NCI-H69 (cell line): ENCODE measurements at places on chromosomes 12 and 14.

GRCh38 chr12:131197490-131197889, 243.8 kb downstream of the ADGRD1 start:
- no peak for DNase-seq

DNA sequence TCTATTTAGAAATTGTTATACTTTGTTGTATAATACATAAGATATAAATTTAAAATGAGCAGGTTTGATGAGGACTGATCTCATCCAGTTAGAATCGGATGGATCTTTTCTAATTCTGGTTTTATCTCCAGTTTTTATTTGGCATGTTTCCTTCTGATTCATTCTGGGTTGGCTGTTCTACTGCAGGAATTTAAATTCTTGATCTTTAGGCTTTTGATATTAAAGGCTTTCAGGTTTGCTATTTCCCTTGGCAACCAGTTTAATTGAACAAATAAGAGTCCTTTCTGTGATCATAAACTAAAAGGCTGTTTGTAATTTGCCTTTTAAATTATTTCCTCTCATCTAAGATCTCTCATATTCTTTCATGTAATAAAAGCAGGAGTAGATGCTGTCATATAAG, 83.4 kb downstream of the PDE6H start:
- no peak for DNase-seq

DNA sequence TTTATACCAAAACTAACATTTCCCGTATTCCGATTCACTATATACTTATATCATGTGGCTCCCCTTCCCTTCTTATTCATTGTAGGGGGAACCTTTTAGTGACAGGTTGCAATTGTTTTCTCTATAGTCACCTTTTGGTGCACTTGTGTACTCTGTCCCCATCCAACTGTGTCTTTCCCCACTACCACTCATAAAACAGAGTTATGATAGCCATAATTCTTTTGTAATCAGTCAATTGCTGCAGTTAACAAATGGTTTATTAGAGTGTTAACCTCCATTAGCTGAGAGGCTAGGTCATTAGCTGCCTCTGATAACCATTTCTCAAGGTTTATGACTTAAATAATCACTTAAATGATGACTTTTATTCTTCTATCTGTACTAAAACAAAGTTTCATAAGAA, 338.1 kb upstream of the SEL1L start:
- DNase-seq: no peak

DNA sequence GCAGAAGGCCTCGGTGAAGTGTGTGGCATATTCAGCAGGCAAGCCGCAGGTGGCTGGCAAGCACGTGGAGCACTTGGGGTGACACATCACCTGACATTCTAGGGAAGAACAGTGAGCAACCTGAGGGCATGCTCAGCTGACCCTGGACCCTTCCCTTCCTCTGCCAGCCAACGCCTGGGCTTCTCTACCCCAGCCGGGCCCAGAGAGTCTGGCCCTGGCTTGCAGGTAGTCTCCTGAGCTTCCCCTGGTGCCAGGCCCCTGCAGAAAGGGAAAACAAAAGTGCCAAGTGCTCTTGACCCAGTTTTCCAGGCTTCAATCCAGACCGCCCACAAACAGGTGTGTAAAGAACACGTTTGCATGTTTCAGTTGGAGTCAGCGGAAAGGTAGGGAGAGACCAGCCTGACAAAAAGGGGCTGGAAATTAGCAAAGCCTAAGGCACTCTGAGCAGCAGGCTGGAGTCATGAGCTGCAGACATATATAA, 45.7 kb downstream of the PRKAB1 start:
- DNase-seq: no peak

DNA sequence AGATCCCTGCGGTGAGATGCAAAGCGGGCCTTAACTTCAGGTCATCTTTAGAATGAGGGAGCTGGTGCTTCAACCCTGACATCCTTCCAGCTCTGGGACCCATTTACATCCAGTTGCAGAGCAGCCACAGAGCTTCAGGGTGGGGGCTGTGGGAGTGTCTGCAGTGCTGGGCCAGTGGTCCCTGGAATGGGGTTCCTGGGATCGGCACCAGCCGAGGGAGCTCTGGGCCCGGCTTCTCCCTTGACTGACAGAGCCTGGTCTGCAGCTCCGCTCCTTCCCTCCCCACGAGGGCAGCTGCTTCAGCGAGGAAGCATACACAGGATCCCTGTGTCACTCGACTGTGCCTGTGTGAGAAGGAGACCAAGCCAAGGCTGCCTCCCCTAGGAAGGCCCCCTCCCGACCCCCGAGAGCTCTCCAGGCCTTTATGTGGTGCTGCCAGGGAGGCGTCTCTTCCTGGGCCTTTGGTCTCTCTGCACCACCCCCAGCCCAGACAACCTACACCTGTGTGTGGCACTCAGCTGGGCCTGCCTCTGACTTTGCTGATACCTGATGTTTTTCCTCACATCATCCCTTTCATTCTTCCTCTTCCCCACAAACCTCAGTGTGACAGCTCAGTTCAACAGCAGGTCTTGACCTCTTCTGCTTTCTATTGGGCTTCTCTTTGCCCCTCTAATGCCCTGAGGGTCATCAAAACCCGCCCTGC, 48.1 kb upstream of the RIN3 start:
- DNase-seq: no peak

- no peak for DNase-seq
Observed at GRCh38 chr12:110599334-110599733, 14.6 kb upstream of the TCTN1 start.

- DNase-seq: no peak
Observed at GRCh38 chr14:22052795-22053194, 379.2 kb upstream of the OR4E1 start.

- DNase-seq: no peak
Observed at GRCh38 chr14:100403802-100404365, 80.7 kb downstream of the SLC25A47 start.

DNA sequence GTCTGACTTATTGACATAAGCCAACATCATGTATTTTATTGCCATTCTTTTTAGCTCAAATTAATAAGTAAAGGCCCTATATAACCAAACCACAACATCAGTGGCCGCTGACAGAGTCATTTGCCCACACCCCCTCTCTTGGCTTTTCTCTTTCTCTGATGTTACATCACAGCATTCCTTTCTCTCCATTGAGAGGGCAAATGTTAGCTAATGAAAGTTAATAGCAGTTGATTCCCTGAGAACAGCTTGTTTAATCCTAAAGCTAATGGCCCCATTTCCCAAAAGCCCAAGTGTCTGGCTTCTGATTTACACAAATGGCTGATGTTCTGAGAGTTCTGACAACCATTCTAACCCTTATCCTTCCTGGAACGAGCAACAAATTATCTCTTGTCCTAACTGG, 308.8 kb downstream of the SNAPC1 start:
- no peak for DNase-seq

DNA sequence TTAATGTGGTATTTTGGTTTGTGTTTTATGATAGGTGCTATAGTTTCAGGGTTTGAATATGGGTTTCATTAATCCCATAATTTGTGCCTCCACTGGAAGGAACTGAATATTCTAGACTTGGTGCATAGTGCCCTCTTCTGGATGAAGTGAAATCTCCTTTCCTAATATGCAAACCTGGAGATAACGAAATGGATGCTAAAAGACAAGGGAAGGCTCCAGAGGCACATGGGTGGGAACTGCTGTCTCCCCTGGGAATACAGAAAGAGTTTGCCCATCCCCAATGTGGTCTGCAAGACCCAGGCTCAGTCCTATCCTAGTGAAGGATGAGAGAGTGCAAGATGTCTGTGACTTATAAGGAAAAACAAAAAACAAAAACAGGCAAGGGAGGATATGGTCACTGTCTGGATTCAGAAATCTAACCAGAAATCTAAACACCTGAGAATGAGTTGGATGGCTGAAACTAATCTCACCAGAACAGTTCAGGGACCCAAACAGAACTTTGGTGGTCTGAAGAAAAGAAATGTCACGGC, 142.3 kb upstream of the TMPO start:
- peak; percentile 86 for DNase-seq

GRCh38 chr12:57815177-57816000, 3.1 kb downstream of the AVIL start:
- DNase-seq: peak; percentile 23

GRCh38 chr12:132205271-132206045, 61.2 kb downstream of the NOC4L start:
- no peak for DNase-seq

DNA sequence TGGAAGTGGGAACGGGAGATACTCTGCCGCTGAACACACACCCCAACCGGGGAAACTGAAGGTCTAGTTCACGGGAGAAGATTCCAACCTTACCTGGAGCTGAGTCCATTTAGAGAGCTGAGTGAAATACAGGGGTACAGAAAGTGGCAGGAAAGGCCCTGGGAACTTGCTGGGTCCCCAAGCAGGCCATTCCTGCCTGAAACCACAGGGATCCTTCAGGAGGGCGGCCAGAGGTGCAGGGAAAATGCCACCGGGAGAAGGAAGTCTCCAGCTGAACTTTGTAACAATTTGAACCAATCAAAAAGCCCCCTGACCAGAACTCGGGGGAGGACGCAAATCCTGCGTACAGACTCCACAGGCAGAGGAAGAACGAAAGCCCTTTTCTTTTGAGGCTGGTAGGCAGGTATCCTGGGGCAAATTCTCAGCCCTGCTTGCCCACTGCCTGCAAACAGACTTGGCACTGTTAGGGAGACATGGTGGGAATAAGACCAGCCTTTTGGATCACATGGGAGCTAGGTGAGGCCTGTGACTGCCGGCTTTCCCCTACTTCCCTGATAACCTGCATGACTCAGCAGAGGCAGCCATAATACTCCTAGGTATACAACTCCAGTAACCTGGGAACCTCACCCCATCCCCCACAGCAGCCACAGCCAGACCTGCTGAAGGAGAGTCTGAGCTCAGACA, 170.9 kb downstream of the SEC23A start:
- no peak for DNase-seq

DNA sequence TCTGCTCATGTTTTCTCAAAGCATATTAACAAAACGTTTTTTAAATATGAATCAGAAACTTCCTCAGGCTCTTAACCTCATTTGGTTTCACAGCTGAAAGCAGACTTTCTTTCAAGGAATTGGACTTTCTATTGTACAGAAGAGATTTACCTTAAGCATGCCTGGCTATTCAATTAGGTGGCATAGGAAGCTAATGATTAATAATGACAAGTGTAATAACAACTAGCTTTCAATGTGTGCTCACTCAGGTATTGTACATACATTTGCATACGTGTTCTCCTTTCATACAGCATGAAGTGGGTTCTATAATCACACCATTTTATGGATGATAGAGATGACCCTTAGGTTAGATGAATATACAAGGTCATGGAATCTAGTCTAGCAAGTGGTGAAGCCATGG, 115.7 kb downstream of the ANO6 start:
- no peak for DNase-seq

DNA sequence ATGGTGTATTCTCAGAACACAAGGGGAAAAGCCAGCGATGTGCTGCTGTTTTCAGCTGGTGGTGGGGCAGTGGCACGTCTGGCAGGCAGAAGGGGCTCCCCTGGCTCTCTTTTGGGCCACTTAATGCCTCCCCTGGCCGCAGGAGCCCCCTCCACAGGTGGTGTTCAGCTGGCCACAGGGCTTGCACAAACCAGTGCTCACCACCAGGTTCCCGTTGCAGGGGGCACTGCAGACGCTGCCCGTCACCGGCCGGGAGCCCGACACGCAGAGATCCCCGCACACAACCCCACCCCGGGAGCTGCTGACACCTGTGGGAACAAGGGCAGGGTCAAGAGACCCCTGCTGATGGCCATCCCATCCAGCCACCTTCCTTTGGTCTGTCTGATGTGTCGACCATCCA, 6.7 kb downstream of the KRT83 start:
- DNase-seq: no peak

DNA sequence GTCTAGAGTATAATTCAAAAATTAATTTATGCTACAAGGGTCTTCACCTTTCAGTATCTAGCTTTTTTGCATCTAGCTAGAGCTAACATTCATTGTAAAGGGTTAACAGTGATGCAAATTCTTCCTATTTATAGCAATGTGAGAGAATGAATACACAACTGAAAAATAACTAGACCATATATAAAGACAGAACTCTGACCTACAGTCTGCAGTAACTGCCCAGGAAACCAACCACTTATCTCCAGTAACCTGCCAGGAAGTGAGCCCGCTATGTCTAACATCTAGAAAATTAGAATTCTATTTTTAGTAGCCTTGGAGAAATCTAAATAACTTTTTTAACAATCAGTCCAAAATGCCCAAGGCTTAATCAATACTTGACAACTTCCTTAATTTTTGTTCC, 1021.9 kb downstream of the LRFN5 start:
- no peak for DNase-seq

DNA sequence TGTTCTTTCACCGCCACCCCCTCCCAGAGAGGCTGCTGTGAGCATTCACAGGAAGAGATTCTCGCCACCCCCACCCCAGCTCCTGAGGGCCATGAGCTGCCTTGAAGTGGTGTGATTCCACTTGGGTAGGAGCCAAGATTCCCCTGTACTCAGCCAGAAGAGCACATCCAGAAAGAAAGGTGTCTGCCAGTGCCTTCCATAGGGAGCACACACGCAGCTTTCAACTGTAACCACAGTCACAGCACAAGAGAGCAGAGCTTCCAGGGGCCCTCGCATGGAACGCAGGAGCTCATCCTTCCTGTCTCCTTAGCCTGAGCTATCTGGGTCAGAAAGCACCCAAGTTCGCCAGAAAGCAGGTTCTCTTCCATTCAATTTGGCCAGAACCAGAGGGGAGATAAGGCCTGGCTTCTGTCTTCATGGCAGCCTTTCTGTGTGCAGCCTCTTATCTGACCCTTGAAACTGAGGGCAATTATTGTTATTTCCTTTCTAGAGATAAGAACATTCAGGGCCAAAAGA, 66.6 kb upstream of the SCN8A start:
- peak; percentile 17 for DNase-seq

GRCh38 chr14:92951912-92952471, 29.0 kb downstream of the CHGA start:
- peak; percentile 77 for DNase-seq

DNA sequence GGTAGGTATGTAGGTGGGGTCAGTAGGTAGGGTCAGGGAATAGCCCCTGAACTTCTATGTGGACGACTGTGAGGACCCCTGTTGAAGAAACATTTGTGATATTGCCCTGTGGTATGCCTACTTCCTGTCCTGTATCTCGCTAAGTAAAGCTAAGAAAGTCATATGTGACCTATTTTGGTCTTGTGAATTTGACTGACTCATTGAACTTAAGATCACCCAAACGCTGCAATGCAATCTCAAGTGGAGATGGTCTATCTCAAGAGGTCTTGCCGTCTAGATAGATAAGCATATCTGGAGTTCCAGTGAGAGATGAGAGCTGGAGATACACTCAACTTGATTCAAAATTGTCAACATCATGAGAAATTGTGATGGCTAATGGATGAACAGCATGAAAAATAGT, 73.8 kb downstream of the TRAFD1 start:
- no peak for DNase-seq

DNA sequence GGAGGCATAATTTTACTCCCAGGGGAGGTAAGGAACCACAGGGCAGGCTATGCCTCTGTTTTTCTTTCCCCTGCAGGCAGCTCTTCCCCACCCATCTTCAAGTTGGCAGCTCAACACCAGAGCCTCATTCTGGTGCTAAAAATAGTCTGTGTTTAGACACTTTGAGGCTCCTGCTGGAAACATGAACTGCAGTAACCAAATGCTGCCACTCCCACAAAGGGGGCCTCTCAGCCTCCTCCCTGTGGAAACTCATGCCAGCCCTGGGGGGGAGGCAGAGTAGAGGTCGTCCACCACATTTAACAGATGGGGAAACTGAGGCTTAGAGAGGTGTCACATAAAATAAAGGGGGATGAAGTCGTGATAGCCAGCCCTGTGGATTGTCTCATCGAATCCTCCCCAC, 61.4 kb downstream of the WSCD2 start:
- DNase-seq: no peak
